ENCODE measurements at places on chromosomes 13 and 19.

- peaks cover 8% of the 10 kb centered on the region for H3K4me1 ChIP-seq
- peak; percentile 93 for DNase-seq
- peaks cover 14% of the 10 kb centered on the region for H3K27me3 ChIP-seq
- peak within 1 kb of the TSS; percentile 64 for H3K27ac ChIP-seq
- H3K36me3 ChIP-seq = no peaks in the 10 kb centered on the region
- peak within 1 kb of the TSS; percentile 66 for H3K4me3 ChIP-seq
Observed at GRCh38 chr19:31349160-31349881, at the start of gene TSHZ3. TSHZ3 (minus strand) TSS chr19:31349436; CDS start chr19:31349219, 217 bp downstream.

DNA sequence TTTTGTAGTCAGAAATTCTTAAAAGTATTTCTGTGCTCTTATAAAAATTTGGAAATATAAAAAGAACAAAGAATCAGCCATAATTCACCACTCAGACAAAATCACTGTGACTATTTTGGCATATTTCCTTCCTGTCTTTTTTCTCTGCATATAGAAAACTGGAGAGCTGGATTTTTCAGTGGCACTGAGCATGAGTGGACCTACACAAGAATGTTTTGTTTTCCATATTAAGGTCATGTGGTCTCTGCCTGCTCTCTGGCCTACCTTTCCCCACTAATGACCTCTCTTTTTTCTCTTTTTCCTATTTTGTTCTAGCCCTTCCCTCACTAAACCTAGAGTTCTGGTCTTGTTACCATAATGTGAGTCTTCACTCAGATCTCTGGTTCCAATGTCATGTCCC lies 17.6 kb upstream of the USP12 start:
- H3K27me3 ChIP-seq = no peaks in the 10 kb centered on the region
- no peak overlapping the region for H3K27ac ChIP-seq
- no peaks in the 10 kb centered on the region for H3K4me1 ChIP-seq
- H3K36me3 ChIP-seq = no peaks in the 10 kb centered on the region

GRCh38 chr13:48819899-48820298 lies 155.8 kb upstream of the FNDC3A start:
- no peak overlapping the region for H3K27ac ChIP-seq
- no peaks in the 10 kb centered on the region for H3K4me1 ChIP-seq
- H3K36me3 ChIP-seq = no peaks in the 10 kb centered on the region
- no peaks in the 10 kb centered on the region for H3K27me3 ChIP-seq
- no peak for DNase-seq

GRCh38 chr19:35155441-35155840 lies 906 bp downstream of the FXYD5 start:
- H3K36me3 ChIP-seq = no peaks in the 10 kb centered on the region
- no peaks in the 10 kb centered on the region for H3K4me1 ChIP-seq
- DNase-seq = no peak
- H3K27me3 ChIP-seq = no peaks in the 10 kb centered on the region
- H3K4me3 ChIP-seq = peak overlapping the region; percentile 13
- H3K27ac ChIP-seq = no peak overlapping the region

DNA sequence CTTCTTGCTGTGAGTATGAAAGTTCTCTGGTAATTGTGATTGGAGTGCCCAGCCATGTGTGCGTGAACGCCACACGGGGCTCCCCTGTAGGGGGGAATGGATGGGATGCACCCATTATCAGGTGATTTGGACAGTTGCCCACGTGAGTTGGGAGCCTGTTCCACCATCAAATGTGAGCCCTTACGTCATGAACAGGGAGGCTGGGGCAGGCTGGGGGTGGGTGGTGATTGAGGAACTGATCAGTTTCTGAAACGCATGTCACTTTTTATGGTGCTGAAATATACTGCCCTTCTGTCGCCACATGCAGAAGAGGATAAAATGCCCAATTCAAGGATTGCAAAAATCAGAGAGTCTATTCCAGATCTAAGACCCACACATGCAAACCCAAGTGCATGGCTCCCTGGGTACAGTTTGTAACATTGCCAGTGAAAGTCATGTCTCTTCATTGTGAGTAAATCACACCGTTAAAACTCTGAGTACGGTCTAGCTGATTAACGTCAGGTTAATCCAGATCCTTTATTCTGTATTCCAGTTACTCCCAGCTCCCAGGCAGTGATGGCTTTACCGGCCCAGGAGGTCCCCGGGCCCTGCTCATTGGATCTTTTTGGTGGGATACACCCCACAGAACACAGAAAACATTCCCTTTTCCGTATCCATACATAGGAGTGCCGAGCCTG lies 90.2 kb downstream of the RAB20 start:
- peaks cover 7% of the 10 kb centered on the region for H3K36me3 ChIP-seq
- no peak for DNase-seq
- no peak overlapping the region for H3K4me3 ChIP-seq
- no peak overlapping the region for H3K27ac ChIP-seq
- H3K27me3 ChIP-seq = no peaks in the 10 kb centered on the region

DNA sequence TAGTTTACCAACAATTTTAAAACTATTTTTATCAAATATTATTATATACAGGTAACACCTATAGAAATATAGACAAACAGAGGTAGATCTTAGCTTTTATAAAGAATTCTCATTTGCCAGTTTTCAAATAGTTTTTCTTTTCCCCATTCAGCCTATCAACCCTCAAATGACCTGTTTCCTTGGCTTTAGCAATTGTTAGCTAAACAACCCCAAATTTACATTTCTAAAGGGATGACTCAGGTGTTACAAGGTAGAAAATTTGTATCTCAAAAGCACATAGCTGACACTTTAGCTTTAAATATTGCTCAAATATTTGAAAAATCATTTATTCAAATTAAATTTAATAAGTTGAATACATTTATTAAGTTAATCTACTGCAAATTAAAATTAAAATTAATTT lies 1207.2 kb downstream of the SLITRK1 start:
- H3K27ac ChIP-seq = no peak overlapping the region
- no peaks in the 10 kb centered on the region for H3K27me3 ChIP-seq
- DNase-seq = peak; percentile 62
- H3K4me3 ChIP-seq = no peak overlapping the region
- H3K36me3 ChIP-seq = no peaks in the 10 kb centered on the region
- H3K4me1 ChIP-seq = no peaks in the 10 kb centered on the region

GRCh38 chr19:35349614-35350521 lies 2.2 kb downstream of the FFAR1 start:
- H3K27ac ChIP-seq = no peak overlapping the region
- no peak overlapping the region for H3K4me3 ChIP-seq
- no peaks in the 10 kb centered on the region for H3K27me3 ChIP-seq
- no peak for DNase-seq

- H3K4me1 ChIP-seq = no peaks in the 10 kb centered on the region
- no peak overlapping the region for H3K27ac ChIP-seq
- DNase-seq = no peak
- H3K27me3 ChIP-seq = no peaks in the 10 kb centered on the region
- H3K36me3 ChIP-seq = no peaks in the 10 kb centered on the region
Observed at GRCh38 chr19:18141031-18141430, 11.9 kb upstream of the PIK3R2 start.

Measured in mesendoderm (in vitro differentiated cells).